ENCODE measurements at places on chromosomes 3 and 15. TPM values are rescaled to one million over a fixed set of nuclear protein-coding genes. Genes with fewer than 3 reads are reported as not detected.

DNA sequence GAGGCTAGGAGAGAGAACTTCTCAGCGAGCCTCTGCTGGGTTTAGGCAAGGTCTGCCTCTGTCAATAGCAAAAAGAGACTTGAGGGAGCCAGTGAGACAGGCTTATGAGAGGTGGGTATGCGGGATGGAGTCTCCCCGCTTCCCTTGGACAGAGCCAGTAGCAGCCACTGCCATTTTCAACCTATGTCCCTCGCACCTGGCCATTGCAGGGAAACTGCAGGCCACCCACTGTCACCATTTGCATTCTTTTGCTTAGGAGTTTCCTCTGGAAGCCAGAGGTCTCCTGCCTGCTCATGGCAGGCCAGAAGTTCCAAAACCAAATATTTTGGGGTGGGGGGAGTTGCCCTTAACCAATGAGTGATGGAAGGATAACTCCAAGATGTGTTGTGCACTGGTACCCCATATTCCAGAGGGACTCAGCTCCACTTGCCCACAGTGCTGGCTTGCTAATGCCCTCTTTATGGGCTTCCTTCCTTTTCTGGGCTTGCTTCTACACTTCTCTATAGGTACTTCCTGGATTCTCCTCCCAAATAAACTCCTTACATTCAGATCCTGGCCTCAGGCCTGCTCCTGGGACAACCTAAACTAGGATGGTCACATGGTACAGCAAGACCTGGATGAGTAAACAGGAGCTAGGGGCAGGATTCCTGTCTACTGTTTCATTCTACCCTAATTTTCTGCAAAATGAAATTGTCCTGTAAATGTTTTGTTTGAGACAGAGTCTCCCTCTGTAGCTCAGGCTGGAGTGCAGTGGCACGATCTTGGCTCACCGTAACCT, 108.9 kb upstream of the PROK2 start:
- H3K4me3 ChIP-seq, result no peak overlapping the region
- DNase-seq, result no peak
- H3K36me3 ChIP-seq, result no peaks in the 10 kb centered on the region
- no peak overlapping the region for H3K27ac ChIP-seq
- no peaks in the 10 kb centered on the region for H3K27me3 ChIP-seq

DNA sequence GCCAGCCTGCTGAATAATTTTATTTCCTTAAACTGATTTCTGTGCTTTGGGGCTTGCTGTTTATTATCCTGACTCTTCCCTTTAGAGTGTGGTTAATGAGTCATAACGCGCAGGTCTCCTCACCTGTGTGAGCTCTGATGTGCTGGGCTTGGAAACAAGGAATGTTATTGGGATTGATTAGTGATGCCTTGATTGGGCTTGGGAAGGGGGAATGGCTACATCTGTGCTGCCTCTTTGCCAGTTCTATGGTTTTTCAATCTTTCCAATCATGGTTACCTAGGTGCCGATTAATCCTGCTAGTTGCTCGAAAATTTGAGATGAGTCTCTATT, 161.0 kb downstream of the THSD4 start:
- H3K27ac ChIP-seq, result no peak overlapping the region
- no peak for DNase-seq
- no peaks in the 10 kb centered on the region for H3K36me3 ChIP-seq
- no peaks in the 10 kb centered on the region for H3K4me1 ChIP-seq
- no peak overlapping the region for H3K4me3 ChIP-seq
- H3K27me3 ChIP-seq, result no peaks in the 10 kb centered on the region

The ZNF35 gene
- 22.9 TPM for total RNA-seq

DNA sequence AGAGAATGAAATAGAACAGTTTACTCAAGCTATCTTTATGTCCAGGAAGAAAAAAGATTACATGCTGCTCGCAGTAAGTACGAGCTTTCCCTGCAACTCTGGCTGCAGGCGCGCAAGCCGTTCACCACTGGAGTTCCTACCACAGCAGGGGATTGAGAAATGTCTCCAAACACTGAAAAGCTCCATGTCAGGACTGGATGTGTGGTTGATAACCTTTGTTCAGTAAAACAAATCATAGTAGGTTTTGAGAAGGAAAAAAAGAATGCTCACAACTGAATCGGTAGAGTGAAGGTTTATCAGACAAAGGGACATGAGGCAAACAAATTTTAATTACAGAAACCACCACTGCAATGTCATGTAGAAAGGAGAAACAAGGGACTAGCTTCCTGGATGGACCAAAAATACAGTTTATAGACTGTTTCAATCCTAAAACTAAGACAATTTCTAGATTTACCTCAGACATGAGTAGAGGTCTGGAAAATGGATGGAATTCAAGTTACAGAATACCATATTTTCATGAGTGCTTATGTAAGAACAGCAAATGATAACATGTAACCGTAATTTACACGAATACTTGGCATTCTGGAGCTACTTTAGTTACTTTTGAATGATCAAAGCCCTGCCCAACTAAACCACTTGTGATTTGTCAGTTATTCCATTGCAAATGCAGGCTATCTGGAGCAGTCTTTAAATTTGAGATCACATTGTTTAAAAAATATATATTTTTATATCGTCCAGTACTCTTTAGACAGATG, 471.1 kb downstream of the SHQ1 start:
- no peak overlapping the region for H3K4me3 ChIP-seq
- DNase-seq, result no peak
- H3K27ac ChIP-seq, result no peak overlapping the region
- H3K4me1 ChIP-seq, result no peaks in the 10 kb centered on the region
- no peaks in the 10 kb centered on the region for H3K36me3 ChIP-seq
- H3K27me3 ChIP-seq, result no peaks in the 10 kb centered on the region

- no peak overlapping the region for H3K27ac ChIP-seq
- no peaks in the 10 kb centered on the region for H3K36me3 ChIP-seq
- DNase-seq, result no peak
- H3K4me3 ChIP-seq, result no peak overlapping the region
- no peaks in the 10 kb centered on the region for H3K4me1 ChIP-seq
These were observed 97.8 kb downstream of the GTPBP8 start for GRCh38 chr3:113088616-113089015.

The C3orf85 gene
- total RNA-seq, result not detected

The CTXN2 gene
- not detected for total RNA-seq

GRCh38 chr3:5095886-5096285, 26.2 kb upstream of the ARL8B start:
- H3K4me3 ChIP-seq, result peak overlapping the region; percentile 28
- H3K4me1 ChIP-seq, result no peaks in the 10 kb centered on the region
- peak; percentile 25 for DNase-seq

DNA sequence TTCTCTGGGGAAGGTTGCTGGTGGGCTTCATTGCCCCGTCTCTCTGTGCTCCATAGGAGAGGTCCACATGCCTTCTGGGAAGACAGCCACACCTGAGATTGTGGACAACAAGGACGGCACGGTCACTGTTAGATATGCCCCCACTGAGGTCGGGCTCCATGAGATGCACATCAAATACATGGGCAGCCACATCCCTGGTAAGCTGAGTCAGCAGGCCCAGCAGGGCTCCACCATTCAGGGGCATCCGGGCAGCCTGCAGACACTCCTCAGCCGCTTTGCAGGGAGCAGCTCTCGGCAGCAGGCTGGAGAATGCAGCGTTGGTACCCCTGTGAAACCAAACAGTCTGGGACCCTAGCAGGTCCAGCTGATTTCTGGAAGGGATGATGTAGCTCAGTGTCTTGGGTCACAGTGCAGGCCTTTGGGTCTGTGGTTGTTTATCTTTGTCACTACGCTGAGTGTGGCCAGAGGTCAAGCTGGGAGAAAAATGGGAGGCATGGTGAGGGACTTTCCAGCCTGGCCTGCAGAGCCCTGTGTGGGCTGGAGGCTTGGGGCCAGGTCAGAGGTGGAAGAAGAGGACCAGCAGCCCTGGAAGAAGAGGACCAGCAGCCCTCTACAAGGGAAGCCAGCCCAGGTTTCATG, 67.2 kb downstream of the DNASE1L3 start:
- no peaks in the 10 kb centered on the region for H3K27me3 ChIP-seq
- H3K36me3 ChIP-seq, result no peaks in the 10 kb centered on the region
- no peak overlapping the region for H3K27ac ChIP-seq

DNA sequence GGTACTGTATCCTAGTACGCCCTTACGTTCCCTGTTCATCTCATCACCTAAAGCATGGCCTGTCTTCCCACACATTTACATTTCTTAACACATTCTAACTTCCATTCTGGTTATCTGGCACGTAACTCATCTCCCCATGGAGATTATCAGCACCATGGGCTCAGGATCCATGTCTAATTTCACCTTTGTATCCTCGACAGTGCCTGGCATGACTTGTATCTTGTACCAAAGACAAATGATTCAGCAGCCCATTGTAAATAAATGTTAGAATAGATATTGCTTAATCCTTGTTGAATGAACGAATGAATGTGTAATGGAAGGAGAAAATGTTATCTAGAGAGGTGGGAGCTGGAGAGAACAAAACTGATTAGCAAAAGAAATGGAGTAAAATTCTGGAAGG, 69.7 kb upstream of the TPM1 start:
- H3K4me3 ChIP-seq, result no peak overlapping the region
- H3K36me3 ChIP-seq, result no peaks in the 10 kb centered on the region
- H3K27ac ChIP-seq, result no peak overlapping the region
- no peaks in the 10 kb centered on the region for H3K4me1 ChIP-seq
- no peaks in the 10 kb centered on the region for H3K27me3 ChIP-seq
- DNase-seq, result no peak

- no peak for DNase-seq
- H3K27me3 ChIP-seq, result no peaks in the 10 kb centered on the region
- H3K4me1 ChIP-seq, result no peaks in the 10 kb centered on the region
- H3K36me3 ChIP-seq, result no peaks in the 10 kb centered on the region
- H3K4me3 ChIP-seq, result no peak overlapping the region
These were observed 6.2 kb upstream of the TIPARP start for GRCh38 chr3:156668073-156668763.

- no peak overlapping the region for H3K4me3 ChIP-seq
- H3K27me3 ChIP-seq, result no peaks in the 10 kb centered on the region
- no peak overlapping the region for H3K27ac ChIP-seq
- H3K36me3 ChIP-seq, result no peaks in the 10 kb centered on the region
These were observed 5.8 kb upstream of the RAD51 start for GRCh38 chr15:40688932-40689799.

- H3K27me3 ChIP-seq, result no peaks in the 10 kb centered on the region
- no peak overlapping the region for H3K4me3 ChIP-seq
- H3K36me3 ChIP-seq, result no peaks in the 10 kb centered on the region
- H3K4me1 ChIP-seq, result no peaks in the 10 kb centered on the region
- H3K27ac ChIP-seq, result no peak overlapping the region
- no peak for DNase-seq
These were observed 45.8 kb upstream of the FSIP1 start for GRCh38 chr15:39828374-39828931.

- no peaks in the 10 kb centered on the region for H3K36me3 ChIP-seq
- H3K4me1 ChIP-seq, result no peaks in the 10 kb centered on the region
- no peaks in the 10 kb centered on the region for H3K27me3 ChIP-seq
- H3K4me3 ChIP-seq, result no peak overlapping the region
- H3K27ac ChIP-seq, result no peak overlapping the region
These were observed 156.8 kb upstream of the ICE2 start for GRCh38 chr15:60635507-60636352.

- H3K27me3 ChIP-seq, result no peaks in the 10 kb centered on the region
- no peak overlapping the region for H3K4me3 ChIP-seq
- H3K4me1 ChIP-seq, result no peaks in the 10 kb centered on the region
- no peak for DNase-seq
These were observed 298.1 kb upstream of the KCNMB2 start for GRCh38 chr3:178238179-178238578.

- H3K27me3 ChIP-seq, result no peaks in the 10 kb centered on the region
- no peak overlapping the region for H3K27ac ChIP-seq
- H3K4me3 ChIP-seq, result no peak overlapping the region
- H3K36me3 ChIP-seq, result no peaks in the 10 kb centered on the region
- DNase-seq, result no peak
- H3K4me1 ChIP-seq, result no peaks in the 10 kb centered on the region
These were observed 1159.6 kb upstream of the EPHA6 start for GRCh38 chr3:95654570-95655362.

- H3K27me3 ChIP-seq, result no peaks in the 10 kb centered on the region
- no peaks in the 10 kb centered on the region for H3K36me3 ChIP-seq
- DNase-seq, result no peak
- no peak overlapping the region for H3K27ac ChIP-seq
- no peaks in the 10 kb centered on the region for H3K4me1 ChIP-seq
These were observed 621.4 kb downstream of the PDCD6IP start for GRCh38 chr3:34419801-34420200.

The BTLA gene
- total RNA-seq, result not detected

DNA sequence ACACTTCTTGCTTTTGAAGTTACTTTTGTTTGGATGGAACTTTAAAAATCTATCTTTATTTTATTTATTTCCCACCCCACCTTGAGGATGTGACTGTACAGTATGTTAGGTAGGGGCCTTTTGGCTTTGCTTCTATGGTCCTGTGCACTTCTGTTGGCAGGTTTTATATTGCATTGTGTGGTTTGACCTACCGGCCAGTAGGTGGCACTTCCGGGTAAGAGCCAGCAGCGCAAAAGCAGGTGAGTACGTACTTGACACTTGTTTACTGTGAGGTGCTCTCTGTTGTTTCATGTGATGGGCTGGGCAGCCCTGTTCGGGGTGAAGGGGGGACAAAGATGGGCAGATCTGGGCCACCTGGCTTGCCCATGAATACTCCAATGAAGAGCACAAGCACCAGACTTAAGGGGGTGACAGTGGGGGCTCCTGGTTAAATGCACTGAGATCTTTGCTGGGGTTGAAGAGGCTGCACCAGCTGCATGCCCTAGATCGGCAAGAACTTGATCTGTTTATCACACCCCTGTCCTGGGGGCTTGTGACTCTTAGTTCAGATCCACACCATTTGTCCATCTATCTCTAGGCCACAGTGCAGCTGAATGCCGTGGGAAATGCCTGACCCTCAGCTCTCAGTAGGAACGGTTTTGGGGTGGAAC, 131.6 kb downstream of the NLGN1 start:
- no peaks in the 10 kb centered on the region for H3K27me3 ChIP-seq
- H3K4me1 ChIP-seq, result no peaks in the 10 kb centered on the region
- H3K4me3 ChIP-seq, result no peak overlapping the region
- H3K27ac ChIP-seq, result no peak overlapping the region
- DNase-seq, result no peak
- no peaks in the 10 kb centered on the region for H3K36me3 ChIP-seq

The STAC gene
- 2.8 TPM for total RNA-seq

The CAND2 gene
- total RNA-seq, result 32.1 TPM

The LRRC34 gene
- 1.3 TPM for total RNA-seq

GRCh38 chr3:16181361-16181760, 6.9 kb downstream of the GALNT15 start:
- H3K27ac ChIP-seq, result no peak overlapping the region
- no peaks in the 10 kb centered on the region for H3K27me3 ChIP-seq
- DNase-seq, result peak; percentile 42
- no peaks in the 10 kb centered on the region for H3K36me3 ChIP-seq
- no peak overlapping the region for H3K4me3 ChIP-seq
- H3K4me1 ChIP-seq, result no peaks in the 10 kb centered on the region

- no peak for DNase-seq
- no peak overlapping the region for H3K4me3 ChIP-seq
- H3K36me3 ChIP-seq, result no peaks in the 10 kb centered on the region
- no peak overlapping the region for H3K27ac ChIP-seq
- no peaks in the 10 kb centered on the region for H3K27me3 ChIP-seq
These were observed 1.9 kb downstream of the PAK6 start for GRCh38 chr15:40240619-40241221.

- H3K27ac ChIP-seq, result peak overlapping the region; percentile 74
- no peak for DNase-seq
- peak overlapping the region; percentile 30 for H3K4me3 ChIP-seq
- H3K4me1 ChIP-seq, result peaks cover 4% of the 10 kb centered on the region
- no peaks in the 10 kb centered on the region for H3K36me3 ChIP-seq
These were observed 26.6 kb downstream of the CGGBP1 start for GRCh38 chr3:88032245-88032644.

- H3K27ac ChIP-seq, result peak overlapping the region; percentile 15
- no peaks in the 10 kb centered on the region for H3K4me1 ChIP-seq
- no peaks in the 10 kb centered on the region for H3K36me3 ChIP-seq
- no peaks in the 10 kb centered on the region for H3K27me3 ChIP-seq
- no peak for DNase-seq
These were observed 481.8 kb upstream of the KCNMB2 start for GRCh38 chr3:178054471-178054870.
